ENCODE measurements at places on chromosomes 1 and 21. TPM values are rescaled to one million over a fixed set of nuclear protein-coding genes. Genes with fewer than 3 reads are reported as not detected.

DNA sequence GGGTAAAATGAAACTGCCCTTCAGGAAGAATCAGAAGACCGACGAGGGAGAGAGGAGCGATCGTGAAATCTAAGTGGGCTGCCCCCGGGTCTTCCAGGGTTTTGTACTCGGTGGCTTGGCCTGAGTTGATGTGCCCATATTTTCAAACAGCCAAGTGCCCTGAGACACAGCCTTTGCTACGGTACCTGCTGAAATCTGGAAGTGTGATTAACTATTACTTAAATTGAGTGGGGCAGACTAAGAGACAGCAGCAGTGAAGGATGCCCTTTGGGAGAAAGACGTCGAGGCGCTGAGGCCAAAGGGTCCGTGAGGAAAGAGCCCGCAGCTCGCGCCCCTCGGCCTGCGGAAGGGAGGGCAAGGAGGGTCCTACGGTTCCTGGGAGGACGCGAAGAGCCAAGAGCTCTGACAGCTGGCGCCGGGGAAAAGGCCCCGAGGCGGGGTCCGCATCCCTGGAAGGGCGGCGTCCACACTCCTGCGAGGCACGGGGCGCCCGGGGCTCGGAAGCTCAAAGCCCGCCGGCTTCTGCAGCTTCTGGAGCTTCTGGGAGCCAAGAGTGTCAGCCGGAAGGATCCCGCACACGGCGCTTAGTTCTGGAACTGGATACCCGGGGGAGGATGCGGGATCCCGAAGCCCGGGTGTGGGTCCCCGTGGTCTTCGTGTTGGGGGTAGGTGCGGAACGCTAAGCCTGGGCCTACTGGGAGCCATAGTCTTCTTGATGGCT lies 15.4 kb upstream of the RNU1-4 start:
- no peak for DNase-seq
- H3K36me3 ChIP-seq = no peaks in the 10 kb centered on the region
- H3K4me3 ChIP-seq = no peak overlapping the region
- peaks cover 4% of the 10 kb centered on the region for H3K27me3 ChIP-seq
- no peak overlapping the region for H3K27ac ChIP-seq

Gene WDR64
- 0.58 TPM for total RNA-seq

Gene CA6
- total RNA-seq = not detected

Gene AADACL3
- total RNA-seq = not detected

Gene ADIPOR1
- 45.0 TPM for total RNA-seq

Gene EXTL1
- not detected for total RNA-seq

Gene GPR61
- total RNA-seq = not detected

Gene CLCA4
- total RNA-seq = not detected
